Activated CD4-positive, CD25-positive, alpha-beta regulatory T cell (primary cell): ENCODE measurements at places on chromosomes 3 and 15.

DNA sequence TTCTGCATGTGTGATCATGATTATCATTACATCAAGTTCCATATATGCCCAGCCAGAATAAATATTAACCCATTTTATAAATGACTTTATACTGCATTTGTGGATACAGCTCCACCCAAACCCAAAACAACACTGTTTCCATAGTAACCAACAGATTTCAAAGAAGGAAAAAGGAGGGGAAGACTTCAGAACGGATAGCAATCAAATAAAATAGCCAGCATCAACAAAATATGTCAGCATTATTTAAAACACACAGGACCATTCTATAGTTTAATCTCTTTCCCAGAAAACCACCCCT is 114.4 kb downstream of the FOXP1 start:
- no peak for DNase-seq

DNA sequence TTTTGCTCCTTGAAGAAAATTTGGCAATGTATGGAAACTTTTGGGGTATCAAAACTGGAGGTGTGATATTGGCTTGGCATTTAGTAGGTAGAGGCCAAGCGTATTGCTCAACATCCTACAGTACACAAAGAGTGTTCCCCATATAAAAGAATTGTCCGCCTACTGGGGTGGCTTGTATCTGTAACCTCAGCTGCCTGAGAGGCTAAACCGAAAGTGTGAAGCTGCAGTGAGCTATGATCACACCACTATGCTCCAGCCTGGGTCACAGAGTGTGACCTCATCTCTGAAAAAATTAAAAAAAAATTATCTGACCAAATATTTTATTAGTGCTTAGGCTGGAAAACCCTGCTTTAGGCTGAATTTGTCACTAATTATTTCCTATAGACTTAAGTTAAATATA is 483.9 kb downstream of the PYDC2 start:
- DNase-seq: no peak

- no peak for DNase-seq
These were observed 96.9 kb downstream of the VPS8 start for GRCh38 chr3:184908859-184909258.

DNA sequence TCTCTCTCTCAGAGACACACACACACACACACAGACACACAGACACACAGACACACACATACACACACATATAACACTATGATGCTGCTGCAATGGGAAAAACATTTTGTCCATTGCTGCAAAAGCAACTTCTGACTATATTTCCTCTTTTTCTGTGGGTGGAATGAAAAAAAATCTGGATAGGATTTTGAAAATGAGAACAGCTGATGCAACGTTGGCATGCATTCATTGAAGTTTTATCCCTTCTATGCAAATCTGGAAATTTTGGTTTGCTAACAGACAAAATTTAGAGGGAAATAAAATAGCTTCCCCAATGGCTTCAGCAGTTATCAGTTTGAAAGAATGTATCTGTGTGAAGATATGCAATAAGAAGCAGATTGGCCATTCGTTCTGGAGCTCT is 763.4 kb upstream of the GRM7 start:
- DNase-seq: no peak

DNA sequence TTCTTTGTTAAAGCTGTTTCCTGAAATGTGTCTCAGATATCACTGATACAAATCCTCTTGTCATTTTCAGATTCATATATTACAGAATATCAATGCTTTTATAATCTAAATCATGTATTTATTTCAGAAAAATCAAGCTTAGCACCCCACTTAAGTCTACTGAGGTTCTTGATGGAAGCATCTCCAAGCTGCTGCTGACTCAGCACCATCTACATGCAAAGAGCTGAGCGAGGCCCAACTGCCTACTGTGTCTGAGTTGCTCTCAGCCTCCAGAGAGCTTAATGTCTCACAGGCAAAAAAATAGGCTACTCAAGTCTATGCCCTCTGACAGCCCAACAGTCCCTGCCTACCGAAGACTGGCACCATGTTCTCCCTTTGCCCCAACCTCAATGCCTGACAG is 29.2 kb upstream of the STIMATE start:
- no peak for DNase-seq

GRCh38 chr15:52086011-52086786 is 26.4 kb downstream of the BCL2L10 start:
- no peak for DNase-seq

DNA sequence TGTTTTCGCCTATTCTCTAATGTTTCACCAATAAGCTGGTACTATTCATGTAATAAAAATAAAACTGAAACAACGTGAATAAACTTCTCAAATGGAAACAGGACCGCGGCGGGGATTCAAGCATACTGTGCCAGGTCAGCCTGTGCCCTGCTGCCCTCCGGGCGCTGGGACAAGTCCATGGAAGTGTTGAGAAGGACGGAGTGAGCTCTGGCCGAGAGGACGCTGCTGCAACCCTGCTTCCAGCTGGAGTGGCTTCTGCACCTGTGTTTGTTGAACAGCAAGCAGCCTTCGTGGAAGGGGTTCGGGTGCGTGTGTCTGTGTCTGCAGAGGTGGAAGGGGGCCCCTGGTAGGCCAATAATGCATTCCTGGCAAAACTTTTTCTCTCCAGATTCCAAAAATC is 50.0 kb upstream of the PCSK6 start:
- DNase-seq: no peak

- no peak for DNase-seq
These were observed 10.4 kb downstream of the FAH start for GRCh38 chr15:80163217-80163616.

- DNase-seq: no peak
These were observed 33.9 kb downstream of the PIK3CA start for GRCh38 chr3:179181993-179182551.

GRCh38 chr3:46844397-46844796 is 18.8 kb downstream of the MYL3 start:
- no peak for DNase-seq
